ENCODE measurements at places on chromosomes 7 and 10.

GRCh38 chr7:37286454-37286832, 162.2 kb downstream of the ELMO1 start:
- DNase-seq: no peak

DNA sequence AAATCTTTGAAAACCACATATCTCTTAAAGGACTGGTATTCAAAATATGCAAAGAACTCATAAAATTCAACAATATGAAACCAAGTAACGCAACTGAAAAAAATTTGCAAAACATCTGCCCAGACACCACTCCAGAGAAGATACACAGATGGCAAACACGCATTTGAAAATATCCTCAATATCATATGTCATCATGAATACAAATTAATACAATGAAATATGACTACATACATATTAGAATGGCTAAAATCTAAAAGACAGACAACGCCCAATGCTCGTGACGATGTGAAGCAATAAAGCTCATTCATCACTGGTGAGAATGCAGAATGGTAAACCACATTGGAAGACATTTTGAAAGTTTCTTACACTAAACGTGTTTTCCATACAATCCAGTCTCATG, 770.1 kb upstream of the CELF2 start:
- DNase-seq: no peak

GRCh38 chr10:76950354-76950753, 687.3 kb downstream of the KCNMA1 start:
- no peak for DNase-seq

DNA sequence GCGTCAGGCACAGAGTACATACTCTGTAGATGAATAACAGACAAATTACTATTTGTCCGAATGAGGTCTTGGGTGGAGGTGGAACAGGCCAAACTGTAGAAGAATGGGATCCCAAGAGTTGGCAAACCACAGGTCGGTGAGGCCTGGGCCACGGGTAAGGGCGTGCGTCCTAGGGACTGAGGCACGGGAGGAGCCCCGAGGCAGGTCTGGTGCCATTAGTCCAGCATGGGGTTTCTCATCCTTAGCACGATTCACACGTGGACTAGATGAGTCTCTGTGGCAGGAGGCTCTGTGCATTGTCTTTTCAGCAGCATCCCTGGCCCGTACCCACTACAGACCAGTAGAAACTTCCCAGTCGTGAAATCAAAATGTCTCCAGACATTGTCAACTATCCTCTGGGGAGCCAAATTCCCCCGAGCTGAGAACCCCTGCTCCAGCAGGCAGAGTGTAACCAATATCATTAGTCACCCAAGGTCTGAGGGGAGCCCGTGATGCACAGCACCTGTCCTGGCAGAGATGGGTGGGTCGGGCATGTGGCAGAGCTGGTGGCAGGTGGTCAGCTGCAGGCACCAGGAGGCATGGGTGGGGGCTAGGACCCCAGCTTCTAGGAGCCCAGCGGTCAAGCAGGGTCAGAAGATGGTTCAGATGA, 61.3 kb downstream of the COL13A1 start:
- no peak for DNase-seq

DNA sequence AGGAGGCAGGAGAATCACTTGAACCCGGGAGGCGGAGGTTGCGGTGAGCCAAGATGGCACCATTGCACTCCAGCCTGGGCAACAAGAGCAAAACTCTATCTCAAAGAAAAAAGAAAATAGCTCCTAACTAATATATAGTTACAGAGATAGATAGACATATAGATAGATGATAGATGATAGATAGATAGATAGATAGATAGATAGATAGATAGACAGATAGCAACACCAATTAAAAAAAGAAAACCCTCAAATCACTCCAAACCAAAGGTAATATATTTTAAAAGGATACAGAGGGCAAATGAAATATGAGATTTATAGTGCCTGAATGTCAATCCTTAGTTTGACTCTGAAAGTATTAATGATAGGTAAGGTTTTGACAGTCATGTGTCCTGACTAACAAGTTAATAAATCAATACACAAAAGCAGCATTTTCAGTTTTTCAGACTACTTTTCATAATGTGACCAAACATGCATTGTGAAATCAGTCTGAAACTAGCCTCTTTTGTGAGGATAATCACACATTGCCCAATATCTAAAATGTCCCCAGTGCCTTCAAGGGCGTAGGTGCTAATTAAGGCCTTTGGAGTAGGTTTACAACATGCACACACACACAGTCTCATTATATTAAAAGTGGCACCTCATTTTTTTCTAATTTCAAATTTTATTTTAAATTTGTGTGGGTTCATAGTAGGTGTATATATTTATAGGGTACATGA, 61.2 kb downstream of the BPGM start:
- DNase-seq: no peak

DNA sequence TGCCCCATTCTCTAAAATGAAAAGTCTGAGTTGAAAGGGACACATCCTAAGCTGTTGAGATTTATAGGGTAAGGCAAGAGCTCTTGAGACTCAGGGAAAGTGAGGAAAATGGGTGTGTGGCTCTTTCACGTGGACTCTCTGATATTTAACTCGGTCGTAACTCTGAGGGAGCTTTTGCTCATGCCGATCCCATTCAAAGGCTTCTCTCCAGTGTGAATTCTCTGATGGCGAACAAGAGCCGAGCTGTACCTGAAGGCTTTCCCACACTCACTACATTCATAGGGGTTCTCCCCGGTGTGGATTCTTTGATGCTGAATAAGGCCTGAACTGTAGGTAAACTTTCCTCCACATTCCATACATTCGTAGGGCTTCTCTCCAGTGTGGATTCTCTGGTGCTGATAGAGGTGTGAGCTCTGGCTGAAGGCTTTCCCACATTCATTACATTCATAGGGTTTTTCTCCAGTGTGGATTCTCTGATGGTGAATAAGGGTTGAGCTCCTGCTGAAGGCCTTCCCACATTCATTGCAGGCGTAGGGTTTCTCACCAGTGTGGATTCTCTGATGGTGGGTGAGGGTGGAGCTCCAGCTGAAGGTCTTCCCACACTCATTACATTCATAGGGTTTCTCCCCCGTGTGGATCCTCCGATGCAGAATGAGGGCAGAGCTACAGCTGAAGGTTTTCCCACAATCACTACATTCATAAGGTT, 10.4 kb downstream of the ZNF3 start:
- DNase-seq: peak; percentile 18

Measured in K562 (cell line).